A549 (cell line): ENCODE measurements at places on chromosomes 2 and 18.

DNA sequence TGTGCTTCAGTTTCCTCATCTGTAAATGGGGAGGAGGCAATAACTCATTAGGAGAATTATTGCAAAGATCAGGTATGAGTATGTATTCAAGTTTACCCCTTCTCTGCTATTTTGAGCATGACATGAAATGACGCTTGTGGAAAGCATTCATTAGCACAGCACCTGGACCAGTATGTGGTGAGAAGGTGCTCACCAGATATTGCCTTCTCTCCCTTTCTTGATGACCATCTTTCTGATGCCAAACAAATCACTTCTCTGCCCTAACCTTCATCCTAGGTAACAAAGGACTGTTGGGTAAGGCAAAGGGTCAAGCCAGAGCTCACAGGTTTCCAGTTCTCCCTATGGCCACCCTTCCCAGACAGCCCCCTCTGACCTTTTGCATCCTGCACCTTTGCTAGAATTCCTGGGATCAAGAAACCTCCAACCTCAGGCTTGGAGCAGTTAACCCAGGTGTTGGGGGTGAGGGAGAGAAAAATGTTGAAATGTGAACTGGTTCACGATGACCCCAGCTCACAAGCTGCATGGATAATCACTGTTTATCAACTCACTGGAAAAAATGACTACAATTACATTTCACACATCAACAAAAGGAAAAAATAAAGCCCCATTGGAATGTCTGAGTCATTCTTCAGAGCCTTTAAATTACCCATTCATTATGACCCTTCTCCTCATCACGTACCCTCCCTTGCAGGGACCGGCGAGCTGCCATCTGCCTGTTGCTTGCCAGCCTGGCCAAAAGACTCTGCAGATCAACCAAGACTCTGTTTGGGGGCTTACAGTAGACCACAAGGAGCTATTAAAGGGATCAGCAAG lies 41.6 kb downstream of the LBH start:
- peak; percentile 86 for DNase-seq

GRCh38 chr18:6362559-6363129 lies 52.1 kb downstream of the L3MBTL4 start:
- no peak for DNase-seq

DNA sequence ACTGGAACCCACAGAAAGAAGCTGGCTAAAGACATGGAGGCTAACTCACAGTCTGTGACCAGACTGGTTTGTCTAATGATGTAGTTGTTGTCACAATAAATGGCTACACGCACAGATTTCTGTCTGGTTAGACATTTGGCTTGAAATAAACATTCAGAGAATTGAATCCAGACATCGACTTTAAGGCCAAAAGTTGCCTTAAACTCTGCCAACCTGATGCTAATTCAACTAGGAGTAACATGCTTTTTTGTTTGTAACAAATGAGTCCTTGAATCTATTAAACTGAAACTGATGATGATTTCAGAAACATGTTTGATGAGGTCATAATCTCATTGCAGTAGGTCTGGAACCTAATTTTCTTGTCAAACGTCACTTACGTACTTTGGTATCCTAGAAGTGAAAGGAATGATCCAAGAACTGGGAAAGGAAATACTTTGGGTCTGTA lies 123.8 kb downstream of the ERBB4 start:
- DNase-seq, result no peak

GRCh38 chr2:217886091-217886490 lies 116.7 kb downstream of the TNS1 start:
- no peak for DNase-seq

GRCh38 chr18:7237673-7238272 lies 6.9 kb downstream of the LRRC30 start:
- no peak for DNase-seq

DNA sequence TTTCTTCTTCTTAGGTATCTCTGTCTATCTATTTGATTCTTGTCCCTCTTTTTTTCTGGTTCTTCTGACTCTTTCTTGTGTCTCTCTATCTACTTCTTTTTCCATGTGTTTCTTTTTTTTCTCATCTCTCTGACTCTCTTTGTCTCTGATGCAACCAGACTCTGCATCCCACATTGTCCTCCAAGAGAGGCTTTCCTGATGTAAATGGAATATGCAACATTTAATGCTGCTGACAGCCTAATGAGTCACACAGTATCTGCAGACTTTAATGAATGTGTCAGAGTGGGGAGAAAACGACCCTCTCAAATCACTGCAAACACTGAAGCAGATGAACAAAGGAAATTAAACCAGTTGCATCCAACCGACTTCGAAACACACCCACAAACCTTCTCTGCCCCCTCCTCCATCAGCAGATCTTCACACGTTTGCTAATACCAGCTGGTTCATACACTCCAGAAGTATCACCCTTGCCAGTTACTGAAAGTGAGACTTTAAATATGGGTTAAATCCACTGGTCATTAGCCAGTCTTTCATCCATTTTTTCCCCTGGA lies 351.5 kb downstream of the TXNL1 start:
- DNase-seq, result no peak

- DNase-seq, result no peak
These were observed 83.4 kb upstream of the COL3A1 start for GRCh38 chr2:188890755-188891154.
